ENCODE measurements at places on chromosomes 4 and X. TPM values are rescaled to one million over a fixed set of nuclear protein-coding genes. Genes with fewer than 3 reads are reported as not detected.

Gene GYPB
- total RNA-seq = 36.5 TPM

Gene MAGEA3
- not detected for total RNA-seq

Gene SYNPO2
- total RNA-seq = 31.3 TPM

Gene MAML3
- total RNA-seq = 14.9 TPM

DNA sequence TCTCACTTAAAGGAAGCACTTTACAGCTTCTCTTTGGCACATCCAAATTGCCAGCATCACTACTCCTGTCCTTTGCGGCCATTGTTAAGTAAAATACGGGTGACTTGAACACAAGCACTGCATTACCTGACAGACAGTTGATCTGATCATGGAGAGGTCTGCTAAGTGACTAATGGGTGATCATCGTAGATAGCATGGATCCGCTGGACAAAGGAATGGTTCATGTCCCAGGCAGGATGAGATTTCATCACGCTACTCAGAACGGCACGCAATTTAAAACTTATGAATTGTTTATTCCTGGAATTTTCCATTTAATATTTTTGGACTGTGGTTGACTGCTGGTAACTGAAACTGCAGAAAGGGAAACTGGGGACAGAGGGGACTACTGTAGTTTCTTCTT is 94.1 kb downstream of the NEUROG2 start:
- no peak for DNase-seq

GRCh38 chrX:10199212-10199611 is 42.4 kb downstream of the CLCN4 start:
- peak; percentile 86 for DNase-seq

DNA sequence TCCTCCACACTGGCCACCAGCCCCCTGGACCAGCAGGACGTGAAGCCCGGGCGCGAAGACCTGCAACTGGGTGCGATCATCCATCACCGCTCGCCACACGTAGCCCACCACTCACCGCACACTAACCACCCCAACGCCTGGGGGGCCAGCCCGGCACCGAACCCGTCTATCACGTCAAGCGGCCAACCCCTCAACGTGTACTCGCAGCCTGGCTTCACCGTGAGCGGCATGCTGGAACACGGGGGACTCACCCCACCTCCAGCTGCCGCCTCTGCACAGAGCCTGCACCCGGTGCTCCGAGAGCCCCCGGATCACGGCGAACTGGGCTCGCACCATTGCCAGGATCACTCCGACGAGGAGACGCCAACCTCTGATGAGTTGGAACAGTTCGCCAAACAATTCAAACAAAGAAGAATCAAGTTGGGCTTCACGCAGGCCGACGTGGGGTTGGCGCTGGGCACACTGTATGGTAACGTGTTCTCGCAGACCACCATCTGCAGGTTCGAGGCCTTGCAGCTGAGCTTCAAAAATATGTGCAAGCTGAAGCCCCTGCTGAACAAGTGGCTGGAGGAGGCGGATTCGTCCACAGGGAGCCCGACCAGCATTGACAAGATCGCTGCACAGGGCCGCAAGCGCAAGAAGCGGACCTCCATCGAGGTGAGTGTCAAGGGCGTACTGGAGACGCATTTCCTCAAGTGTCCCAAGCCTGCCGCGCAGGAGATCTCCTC is 600 bp downstream of the POU3F4 start:
- no peak for DNase-seq

DNA sequence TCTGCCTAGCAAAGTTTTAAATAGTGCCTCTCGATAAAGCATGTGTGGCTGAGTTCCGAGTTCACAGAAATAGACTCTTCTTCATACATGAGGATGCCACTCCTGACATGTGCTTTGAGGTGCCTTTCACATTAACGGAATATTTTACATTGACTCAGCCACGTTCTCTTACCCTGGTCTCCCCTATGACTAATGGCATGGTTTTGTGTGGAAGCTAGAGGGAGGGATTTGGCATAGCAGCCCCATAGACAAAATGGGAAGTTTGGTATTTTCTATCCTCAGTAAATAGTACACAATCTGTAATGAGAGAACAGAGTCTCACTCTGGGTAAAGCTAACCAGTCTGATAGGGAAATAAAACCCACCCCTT is 68.9 kb downstream of the PCDH19 start:
- no peak for DNase-seq

DNA sequence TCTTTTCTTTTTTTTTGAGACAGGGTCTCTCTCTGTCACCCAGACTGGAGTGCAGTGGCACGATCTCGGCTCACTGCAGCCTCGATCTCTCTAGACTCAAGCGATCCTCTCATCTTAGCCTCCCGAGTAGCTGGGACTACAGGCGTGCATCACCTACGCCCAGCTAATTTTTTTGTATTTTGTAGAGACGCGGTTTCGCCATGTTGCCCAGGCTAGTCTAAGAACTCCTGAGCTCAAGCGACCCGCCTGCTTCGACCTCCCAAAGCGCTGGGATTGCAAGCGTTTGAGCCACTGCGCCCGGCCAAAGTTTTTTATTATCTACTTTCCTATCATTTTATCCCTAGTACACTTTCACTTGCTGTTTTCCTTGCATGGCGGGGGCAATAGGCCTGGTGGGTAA is 1.4 kb downstream of the UBA6 start:
- DNase-seq = no peak

DNA sequence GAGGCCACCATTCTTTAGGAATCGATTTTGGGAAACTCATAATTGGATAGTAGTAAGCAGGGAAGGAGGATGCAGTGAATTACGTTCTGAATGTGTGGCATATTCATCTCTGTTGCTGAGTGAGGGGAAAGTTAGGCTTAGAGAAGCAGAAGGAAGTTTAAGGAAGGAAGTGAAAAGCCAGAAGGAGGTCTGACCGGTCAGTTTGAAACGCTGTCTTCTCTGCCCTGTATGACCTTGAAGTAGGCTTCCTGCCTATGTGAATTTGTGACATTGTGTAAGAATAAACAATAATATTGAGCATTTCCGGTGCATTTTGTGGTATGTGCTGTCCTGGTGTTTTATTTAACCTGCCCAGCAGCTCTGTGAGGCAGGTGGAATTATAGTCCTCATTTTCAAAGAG is 67.3 kb downstream of the PDLIM5 start:
- DNase-seq = no peak

GRCh38 chr4:25767877-25768725 is 94.7 kb downstream of the SEL1L3 start:
- DNase-seq = no peak

DNA sequence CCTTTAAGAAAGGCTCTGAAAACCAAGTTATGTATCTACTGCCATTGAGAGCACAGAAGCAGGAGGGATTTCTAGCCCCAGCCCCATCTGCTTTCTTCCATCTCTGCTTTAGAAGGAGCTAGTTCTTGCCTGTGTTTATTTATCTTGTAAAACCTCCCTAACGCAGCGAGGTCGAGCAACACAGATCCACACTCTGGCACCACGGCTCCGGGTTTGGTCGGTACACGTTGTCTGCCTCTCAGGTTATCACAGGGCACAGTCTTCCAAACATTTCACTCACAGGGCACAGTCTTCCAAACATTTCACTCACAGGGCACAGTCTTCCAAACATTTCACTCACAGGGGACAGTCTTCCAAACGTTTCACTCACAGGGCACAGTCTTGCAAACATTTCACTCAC is 69.7 kb upstream of the TLR3 start:
- DNase-seq = no peak

DNA sequence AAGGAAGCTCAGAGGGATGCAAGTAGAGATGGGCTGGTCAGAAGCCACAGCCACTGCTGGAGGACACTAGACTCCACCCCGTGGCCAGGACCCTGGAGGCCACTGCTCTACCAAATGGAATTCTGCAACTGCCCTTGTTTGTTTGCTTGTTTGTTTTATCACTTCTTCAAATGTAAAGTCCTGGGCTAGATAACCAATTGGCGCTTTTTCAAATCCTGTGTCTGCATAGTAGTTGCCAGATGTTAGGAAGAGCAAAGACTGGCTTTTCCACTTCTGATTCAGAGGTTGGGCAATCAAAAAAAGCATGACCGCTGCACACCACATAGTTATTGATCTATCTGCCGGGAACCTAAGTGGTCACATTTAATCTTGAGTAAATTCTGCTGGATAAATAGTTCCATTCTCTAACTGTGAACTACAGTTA is 255.2 kb upstream of the SFRP2 start:
- no peak for DNase-seq

DNA sequence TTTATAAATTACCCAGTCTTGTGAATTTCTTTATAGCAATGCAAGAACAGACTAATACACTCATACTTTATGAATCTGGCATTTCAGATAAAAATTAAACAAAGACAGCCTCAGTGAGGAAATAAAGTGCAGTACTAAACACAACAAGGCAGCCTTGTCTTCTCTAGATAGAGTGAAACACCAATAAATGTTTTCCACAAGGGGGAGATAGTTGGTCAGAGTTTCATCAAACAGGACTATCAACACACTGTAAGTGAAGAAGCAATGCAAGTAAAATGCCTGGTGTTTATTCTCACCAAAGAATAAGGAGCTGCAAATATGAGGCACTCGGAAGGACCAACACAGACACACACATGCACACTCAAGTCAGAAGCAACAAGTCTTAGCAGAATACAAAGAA is 62.8 kb downstream of the FAM9B start:
- no peak for DNase-seq

- DNase-seq = no peak
Measured at GRCh38 chrX:134544513-134545151, 84.7 kb downstream of the HPRT1 start.

- no peak for DNase-seq
Measured at GRCh38 chrX:139795196-139795595, 87.2 kb upstream of the MCF2 start.

DNA sequence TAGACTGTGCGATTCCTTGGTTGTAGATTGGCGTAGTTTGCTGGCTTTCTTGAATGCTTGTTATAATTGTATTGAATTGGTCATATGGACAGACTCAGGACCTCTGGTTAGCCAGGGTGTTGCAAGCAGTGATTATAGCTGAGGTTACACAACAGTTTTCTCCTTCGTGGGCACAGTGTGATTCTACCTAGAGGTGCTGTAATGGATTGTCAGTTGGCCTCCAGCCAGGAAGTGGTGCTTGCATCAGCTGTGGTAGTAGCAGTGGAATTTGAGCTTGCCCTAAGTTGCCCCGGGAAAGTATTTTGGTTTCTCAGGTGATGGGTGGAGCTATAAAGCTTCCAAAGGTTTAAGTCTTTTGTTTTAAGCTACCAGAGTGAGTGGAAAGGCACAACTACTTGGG is 23.1 kb upstream of the GABRG1 start:
- DNase-seq = no peak

DNA sequence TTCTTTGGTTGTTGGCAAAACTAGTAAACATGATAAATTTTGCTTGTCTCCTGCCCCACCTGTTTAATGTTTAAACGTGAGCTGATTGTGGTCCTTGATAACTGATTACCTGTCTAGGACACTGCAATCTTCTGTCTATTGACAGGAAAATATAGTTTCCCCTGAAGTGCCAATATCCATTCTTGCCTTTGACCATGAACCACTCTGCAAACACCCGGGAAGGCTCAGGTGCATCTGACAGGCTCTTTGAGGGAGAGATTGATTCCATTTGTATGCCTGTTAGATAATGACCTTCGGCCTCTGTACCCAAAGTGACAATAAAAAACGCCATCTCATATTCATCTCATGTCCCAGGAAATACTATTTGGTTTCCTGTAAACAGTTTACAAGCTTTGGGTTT is 453.0 kb downstream of the CENPC start:
- no peak for DNase-seq

- no peak for DNase-seq
Measured at GRCh38 chrX:112746812-112747595, 67.3 kb upstream of the LHFPL1 start.
